ENCODE measurements at places on chromosomes 12 and 14.

DNA sequence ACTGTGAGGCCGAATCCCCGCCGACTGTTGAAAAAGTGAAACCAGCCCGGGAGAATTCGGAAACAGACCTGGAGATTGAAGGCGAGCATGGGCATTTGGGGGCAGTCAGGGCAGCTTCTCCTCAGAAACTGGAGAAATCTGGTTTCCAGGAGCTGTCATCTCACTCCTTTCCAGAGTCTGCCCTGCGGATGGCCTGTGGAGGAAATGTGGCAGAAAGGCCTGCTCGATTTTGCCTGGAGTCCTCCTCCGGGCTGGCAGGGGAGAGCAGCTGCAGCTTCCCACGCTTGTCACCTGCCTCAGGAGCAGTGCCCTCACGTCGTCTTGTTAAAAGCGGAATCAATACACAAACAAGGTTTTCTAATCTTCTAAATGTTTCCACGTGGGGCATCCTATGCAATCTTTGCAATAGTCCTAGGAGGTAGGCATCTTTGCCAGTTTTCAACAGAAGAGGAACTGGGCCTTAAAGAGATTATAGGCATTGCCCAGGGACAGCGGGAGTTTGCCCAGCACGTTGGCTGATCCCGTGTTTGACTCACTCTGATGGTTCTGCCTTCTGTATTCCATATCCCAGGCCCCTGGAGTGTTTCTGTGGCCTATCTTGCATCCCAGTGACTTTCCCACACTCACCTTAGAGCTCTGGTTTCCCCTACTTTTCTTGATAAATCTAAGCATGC lies 2.3 kb downstream of the LRRC74A start:
- DNase-seq, result no peak

DNA sequence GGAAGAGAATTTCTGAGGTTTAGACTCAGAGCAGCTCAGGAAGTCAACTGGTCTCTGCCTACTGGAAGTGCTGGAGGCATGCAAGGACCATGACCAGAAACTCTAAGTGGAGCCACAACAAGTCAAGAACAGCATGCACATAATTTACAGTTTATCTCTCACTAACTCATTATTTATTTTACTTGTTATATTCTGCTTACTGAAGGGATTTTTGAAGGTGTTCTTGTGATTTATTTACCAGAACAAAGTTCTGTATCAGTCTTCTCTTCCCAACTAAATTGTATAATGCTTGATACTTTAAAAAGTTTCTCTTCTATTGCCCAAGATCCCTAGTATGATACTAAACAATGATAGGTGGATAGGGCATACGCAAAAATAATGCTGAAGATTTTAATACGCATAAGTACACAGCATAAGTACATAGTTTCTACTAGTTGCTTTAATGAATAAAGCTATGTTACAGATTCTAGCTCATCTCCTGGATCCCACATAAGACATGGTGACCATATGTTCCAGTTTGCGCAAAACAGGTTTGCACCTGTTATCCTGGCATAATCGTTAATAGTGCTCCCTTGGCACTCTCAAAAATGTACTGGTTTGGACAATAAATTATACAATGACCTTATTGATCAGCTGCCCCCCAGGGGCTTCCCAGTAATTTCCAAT lies 11.6 kb upstream of the SPTB start:
- DNase-seq, result no peak

- DNase-seq, result no peak
Measured at GRCh38 chr12:18907127-18907526, 169.2 kb downstream of the CAPZA3 start.

GRCh38 chr14:44663136-44663535 lies 156.1 kb upstream of the FSCB start:
- no peak for DNase-seq

- DNase-seq, result no peak
Measured at GRCh38 chr14:75732888-75733287, 71.8 kb downstream of the TTLL5 start.

GRCh38 chr14:38079268-38079667 lies 128.4 kb upstream of the SSTR1 start:
- DNase-seq, result no peak

DNA sequence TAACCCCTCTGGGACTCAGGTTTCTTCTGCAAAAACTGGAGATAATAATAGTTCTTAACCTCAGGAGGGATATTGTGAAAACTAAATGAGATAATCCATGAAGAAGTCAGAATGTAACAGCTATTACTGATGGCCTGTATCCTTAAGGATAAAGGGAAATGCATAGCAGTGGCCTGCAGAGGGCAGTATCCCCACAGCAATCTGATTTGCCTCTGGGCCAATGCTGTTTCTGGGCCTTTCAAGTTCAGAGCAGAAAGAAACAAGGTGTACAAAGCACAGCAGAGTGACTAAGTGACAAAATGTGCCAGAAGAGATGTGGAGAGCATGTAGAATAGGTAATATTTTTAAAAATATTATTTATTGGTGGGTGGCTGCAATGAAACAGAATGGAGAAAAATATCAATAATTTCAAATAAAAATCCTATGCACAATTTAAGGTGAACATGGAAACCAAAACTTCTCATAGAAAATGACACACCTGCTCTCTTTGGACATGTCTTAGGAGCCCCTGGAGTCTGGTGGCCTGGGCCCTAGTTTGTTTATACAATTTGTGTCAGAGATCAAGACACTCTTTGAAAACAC lies 90.3 kb downstream of the C12orf75 start:
- peak; percentile 67 for DNase-seq

DNA sequence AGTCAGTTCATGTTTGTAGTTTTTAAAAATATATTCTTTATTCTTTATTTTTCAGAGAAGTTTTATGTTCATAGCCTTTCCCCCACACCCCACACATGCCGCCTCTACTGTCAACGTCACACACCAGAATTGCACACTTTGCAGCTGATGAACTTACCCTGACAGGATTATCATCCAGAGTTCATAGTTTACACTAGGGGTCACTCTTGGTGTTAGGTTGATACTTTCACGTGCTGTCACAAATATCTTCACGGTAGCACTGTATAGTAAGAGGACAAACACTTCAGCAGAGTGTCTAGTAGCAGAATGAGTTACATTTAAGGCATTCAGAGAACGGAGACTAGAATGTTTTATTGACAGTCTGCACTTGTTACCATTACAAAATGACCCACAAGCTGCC lies 5.1 kb downstream of the DPPA3 start:
- DNase-seq, result no peak

- peak; percentile 43 for DNase-seq
Measured at GRCh38 chr14:75274899-75275569, 3.6 kb upstream of the FOS start.

DNA sequence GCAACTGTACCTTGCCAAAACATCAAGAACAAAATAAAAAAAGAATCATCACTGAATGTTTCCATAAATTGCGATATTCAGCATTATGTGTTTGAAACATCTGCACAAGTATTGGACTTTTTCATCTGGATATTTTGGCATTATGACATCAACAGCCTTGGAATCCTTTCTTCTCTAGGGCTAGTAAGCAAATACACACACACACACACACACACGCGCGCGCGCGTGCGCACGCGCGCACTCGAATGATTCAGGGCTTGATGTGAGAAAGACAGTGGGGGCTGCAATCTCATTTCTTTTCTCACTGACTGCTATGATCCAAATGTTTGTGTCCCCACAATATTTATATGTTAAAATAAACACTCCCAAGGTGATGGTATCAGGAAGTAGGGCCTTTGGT lies 90.0 kb upstream of the SLC38A4 start:
- no peak for DNase-seq

DNA sequence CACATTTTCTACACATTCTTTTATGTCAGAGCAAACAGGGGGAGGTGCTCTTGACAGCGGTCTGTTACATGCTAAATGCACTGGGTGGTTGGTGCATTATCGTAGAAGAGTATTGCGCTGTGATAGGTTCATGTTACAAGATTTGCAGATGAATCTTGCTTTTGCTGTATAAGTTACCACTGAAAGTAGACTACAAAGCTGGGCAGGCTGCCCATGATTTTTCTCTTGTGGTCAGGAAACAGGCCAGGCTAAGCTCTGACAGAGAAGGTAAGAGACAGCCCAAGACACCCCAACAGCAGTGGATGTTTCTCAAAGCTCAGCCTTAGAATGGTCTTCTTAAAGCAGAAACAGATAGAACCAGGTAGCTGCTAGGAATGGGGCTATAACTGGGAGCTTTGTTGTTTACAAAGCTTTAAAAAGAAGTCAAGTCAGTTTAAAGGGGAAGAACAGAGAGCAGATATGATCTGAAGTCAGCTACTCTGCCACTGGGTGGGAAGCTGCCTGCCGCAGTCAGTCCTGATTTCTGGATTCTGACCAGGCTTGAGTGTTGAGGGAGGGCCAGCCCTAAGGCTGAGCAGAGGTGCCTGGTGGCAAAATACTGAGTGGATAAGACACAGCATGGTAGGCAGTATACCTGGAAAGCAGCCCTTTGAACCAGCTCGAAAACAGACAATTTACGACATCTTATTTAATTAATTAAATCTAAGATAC lies 9.4 kb downstream of the KCNA1 start:
- DNase-seq, result no peak

GRCh38 chr12:7479771-7480170 lies 23.8 kb downstream of the CD163 start:
- no peak for DNase-seq

DNA sequence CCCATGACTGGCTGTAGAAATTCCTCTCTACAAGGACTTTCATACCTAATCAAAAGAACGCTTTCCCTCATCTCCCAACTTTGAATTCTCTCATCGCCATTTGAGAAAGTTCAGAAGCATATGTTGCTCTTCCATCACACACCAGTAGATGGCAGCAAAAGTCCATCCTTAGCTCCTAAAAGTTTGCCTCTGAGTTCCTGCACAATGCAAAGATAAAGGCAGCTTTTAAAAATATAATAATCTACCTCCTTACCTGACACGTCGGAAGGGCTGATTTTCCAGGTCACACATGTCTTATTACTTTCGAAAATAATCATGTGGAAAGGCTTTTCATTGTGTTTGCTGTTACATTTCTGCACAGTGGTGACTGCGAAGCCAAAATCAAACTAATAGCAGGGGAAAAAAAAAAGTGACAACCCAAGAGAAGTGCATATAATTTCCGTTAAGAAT lies 456.7 kb upstream of the SEL1L start:
- peak; percentile 31 for DNase-seq

GRCh38 chr12:42570076-42570475 lies 19.5 kb downstream of the PRICKLE1 start:
- DNase-seq, result no peak

DNA sequence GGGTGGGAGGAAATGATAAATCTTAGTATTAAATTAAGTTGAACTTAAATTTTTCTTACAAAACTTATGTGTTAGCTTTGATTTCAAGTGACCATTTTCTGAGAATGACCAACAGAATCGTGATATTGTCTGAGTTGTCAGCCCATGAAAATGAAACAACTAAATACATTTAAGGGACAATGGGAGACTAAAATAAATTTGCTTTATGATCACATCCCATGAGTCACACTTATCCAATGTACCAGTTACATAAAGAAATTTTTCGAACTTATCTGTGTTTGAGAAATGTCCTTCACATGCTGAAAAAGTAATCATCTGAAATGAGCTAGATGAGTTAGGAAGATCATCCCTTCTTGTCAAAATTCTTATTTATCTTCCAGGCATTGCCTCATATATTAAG lies 415.9 kb upstream of the SYT1 start:
- no peak for DNase-seq

DNA sequence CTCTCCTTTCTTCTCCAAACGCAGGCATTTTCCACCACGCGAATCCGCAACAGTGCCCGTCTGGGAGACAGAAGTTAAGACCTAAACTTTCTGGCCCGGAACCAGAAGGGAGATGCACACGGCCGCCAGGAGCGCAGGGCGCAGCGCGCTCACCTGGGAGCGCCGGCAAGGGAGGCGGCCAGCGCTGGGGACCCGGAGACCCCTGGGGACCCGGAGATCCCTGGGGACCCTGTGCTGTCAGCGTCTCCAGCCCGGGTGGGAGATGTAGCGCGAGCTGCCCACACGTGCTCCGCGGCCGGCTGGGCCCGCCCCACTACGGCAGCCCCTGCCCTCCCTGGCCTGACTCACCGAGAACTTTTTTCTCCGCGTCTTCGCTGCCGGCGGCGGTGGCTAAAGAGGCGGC lies 620 bp downstream of the YBX3 start:
- DNase-seq, result peak; percentile 30

- no peak for DNase-seq
Measured at GRCh38 chr12:120180975-120181374, 13.5 kb downstream of the GCN1 start.

- no peak for DNase-seq
Measured at GRCh38 chr12:65963862-65964240, 139.6 kb downstream of the HMGA2 start.

GRCh38 chr12:111074965-111075364 lies 154.6 kb upstream of the MYL2 start:
- DNase-seq, result no peak

- DNase-seq, result no peak
Measured at GRCh38 chr14:46048127-46048526, 603.5 kb downstream of the RPL10L start.

DNA sequence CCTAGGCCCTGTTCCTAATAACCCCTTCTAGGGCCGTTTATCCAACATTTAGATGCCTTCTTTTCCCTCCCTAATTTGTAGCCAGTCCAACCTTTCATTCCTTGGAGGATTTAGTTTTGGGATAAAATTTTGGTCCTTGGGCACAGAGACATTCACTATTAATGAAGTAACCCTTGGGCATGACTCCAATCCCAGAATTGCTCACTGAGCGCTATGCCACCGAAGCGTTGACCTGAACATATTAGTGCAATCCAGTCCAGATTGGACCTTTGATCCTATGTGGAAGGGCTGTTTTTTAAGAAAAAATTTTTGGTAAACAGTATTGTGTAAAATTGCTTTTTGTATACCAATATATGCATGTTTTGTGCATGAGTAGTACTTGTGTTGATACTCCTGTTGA lies 10.0 kb downstream of the DACT1 start:
- DNase-seq, result no peak

DNA sequence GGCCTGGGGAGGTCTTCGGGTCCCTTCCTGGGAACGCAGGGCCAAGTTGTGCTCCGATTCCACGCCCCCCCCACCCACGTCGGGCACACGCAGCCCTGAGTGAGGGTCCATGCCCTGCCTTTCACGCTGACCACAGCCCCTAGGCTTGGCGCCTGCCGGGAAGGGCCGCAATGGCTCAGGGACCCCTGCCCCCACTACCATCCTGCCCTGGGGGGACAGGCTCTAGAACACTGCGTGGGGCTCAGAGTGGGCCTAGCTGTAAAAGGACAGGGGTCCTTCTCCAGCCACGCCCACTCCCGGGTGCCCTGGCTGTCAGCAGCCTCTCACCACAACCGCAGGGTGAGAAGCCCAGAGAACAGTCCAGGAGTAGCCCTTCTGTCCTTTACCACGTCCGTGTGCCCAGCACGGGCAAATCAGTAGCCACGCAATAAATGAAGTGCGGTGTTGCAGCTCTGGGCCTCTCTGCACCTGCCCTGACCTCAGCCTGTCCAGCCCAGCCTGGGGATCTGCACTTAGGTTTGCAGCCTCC lies 9.4 kb upstream of the GPR68 start:
- peak; percentile 32 for DNase-seq

DNA sequence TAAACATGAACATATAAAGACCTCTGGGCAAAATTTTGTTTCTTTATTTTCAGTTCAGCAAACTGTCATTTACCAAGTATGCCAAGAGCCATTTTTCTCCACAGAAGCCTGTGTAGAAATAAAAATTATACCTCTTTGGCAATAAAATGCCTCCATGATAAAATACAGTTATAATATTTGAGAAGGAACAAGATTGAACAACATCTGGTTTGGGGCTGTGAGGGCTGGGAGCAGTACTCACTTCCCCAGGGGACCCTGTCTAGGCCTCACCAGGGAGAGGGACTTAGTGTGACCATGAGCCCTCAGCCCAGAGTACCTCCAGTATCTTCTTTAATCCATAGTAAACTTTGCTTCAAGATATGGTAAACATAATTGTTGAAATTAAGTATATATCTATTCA lies 65.1 kb downstream of the DAAM1 start:
- no peak for DNase-seq

GRCh38 chr14:25537846-25538455 lies 488.0 kb upstream of the STXBP6 start:
- DNase-seq, result no peak

Data from CD4-positive, alpha-beta T cell treated with Interleukin-17A for 4 hours (primary cell).